ENCODE measurements at places on chromosomes 3 and 15.

DNA sequence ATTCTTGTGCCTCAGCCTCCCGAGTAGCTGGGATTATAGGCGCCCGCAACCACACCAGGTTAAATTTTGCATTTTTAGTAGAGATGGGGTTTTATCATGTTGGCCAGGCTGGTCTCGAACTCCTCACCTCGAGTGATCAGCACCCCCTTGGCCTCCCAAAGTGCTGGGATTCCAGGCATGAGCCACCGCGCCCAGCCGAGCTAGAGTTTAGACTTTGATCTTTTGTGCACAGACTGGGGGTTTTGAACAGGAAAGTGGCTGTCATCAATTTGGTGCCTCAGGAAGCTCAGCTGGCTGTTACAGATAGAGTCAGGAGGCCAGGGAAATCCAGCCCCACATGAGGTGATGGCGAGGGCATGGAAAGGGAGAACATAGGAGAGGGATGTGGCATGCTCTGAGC is 19.3 kb upstream of the IREB2 start:
- DNase-seq: no peak

GRCh38 chr3:50194128-50194902 is 2.9 kb downstream of the GNAT1 start:
- DNase-seq: no peak

- DNase-seq: no peak
Observed at GRCh38 chr15:100049483-100049882, 292.3 kb downstream of the ADAMTS17 start.

GRCh38 chr3:65676580-65676979 is 362.1 kb downstream of the MAGI1 start:
- no peak for DNase-seq

DNA sequence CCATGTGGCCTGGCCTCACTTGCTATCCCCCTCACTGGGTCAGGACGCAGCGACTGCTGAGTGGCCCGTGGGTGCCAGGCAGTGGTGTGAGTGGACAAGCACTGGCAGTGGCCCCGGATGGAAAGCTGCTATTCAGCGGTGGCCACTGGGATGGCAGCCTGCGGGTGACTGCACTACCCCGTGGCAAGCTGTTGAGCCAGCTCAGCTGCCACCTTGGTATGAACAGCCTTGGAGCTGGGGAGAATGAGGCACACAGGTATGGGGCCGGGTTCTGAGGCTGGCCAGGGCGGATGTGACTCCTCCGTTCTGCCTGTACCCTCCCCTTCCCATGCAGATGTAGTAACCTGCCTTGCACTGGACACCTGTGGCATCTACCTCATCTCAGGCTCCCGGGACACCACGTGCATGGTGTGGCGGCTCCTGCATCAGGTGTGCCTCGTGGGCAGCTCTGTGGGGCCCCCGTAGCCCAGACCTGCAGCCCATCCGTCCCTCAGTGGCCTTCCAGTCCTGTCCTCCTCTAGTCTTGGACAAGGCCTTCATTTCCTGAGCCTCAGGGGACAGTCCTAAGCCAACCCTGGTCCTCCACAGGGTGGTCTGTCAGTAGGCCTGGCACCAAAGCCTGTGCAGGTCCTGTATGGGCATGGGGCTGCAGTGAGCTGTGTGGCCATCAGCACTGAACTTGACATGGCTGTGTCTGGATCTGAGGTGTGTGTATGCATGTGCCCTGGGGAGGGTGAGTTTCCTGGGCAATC is 28.2 kb downstream of the NBEAL2 start:
- DNase-seq: no peak

DNA sequence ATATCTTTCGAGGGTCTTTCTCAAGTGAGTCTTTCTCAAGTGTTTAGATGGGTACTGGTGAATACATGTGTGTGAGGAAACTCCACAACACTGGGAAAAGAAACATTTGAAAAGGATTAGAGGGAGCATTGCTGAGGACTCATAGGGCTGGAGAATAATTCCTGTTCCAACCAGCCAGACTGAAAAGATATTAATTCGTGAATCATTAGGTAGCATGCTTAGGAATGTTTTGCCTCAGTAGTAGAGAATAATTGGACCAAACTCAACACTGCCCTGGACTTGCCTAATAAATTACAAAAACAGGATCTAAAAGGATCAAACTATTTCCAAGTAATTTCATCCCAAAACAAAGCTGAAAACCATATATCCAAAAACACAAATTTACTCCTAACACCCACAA is 17.3 kb downstream of the PP2D1 start:
- DNase-seq: no peak

DNA sequence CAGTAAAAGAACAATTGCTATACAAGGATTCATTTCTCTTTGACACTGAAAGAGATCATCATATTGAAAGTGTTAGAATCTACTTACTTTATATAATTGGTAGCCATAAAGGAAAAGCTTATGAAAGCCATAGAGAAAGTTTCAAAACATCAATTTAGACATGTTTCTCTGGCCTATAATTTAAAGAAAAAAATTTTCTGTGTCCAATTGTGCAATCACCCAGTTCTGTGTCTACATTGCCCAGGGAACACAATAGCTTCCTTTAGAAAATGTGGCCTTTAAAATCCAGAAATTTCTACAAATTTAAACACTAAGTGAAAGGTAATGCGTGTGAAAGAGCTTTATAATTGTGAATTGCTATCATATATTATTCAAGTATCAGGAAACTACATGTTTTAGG is 259.2 kb downstream of the GBE1 start:
- DNase-seq: no peak

GRCh38 chr3:49712631-49713317 is 6.7 kb downstream of the AMIGO3 start:
- DNase-seq: no peak

DNA sequence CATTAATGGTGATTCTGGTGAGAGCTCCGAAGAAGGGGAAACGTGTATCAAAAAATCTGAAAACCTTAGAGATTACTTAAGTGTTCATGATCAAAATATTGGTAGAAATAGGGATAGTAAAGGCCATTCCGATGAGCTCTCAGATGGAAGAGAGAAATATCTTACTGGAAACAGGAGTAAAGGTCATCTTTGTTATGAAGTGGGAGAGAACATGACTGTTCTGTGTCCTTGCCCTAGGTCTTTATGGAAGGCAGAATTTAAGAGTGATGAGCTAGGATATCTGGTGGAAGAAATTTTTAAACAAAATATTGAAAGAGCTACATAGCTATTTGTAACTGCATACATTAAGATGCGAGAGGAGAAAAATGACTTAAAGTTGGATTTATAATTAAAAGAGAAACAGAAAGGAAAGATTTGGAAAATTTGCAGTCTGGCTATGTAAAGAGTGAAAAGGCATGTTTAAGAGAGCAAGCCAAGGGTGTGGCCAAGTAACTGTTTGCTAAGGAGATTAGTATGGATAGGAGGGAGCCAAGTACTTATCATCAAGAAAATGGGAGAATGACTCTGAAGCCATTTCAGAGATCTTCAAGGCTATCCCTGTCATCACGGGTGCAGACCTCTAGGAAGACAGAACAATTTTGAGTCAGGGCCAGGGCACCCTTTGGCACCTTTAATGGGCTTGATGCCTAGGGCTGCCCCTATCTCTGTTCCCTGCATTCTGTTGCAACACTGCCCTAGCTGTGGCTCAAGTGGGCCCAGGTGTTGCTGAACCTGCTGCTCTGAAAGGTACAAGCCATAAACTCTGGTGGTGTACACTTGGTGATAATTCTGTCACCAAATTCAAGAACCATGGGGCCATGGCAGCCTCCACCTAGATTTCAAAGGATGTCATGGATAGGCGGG is 27.3 kb downstream of the SLMAP start:
- DNase-seq: no peak

GRCh38 chr3:11236588-11237461 is 35.4 kb upstream of the ATG7 start:
- no peak for DNase-seq

DNA sequence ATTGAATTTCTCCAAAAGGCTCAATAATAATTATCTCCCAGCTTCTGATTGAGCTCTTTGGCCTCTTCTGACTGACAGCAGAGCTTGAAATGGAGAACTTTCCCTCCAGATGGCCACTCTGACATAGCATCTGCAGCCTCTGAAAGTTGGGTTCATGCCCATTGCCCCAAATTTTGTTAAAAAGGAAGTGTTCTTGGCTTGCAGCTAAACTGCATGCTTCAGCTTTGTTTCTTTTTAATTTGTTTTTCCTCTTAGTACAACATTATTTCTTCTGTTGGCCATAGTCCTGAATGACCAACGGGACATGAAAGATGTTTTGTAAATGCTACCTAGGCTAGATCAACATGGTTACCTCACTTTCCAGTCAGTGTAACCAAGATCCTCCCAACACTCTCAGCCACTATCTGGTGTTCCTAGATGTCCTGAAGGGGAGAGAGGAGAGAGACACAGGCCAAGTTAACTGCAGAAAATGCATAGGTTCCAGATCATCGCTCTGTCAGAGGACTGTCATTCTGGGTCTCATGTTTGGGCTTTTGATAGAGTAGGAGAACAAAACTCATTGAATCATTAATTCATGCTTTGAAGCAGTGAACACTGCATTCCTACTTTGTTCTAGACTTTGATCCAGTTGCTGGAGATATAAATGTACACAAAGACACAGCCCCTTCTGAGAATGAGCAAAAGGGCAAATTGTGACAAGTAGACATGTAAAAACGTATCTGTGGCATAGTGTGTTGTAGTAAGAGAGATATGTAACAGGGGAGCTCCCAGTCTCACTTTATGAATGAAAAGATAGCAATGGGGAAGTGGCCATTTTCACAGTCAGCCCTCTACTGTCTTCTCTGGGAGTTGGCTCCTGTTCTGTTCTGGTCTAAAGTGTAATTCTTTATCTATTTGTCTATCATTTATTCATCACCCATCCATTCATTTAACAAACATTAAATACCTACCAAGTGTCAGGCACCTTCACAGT is 156.2 kb downstream of the ZNF621 start:
- DNase-seq: peak; percentile 64

DNA sequence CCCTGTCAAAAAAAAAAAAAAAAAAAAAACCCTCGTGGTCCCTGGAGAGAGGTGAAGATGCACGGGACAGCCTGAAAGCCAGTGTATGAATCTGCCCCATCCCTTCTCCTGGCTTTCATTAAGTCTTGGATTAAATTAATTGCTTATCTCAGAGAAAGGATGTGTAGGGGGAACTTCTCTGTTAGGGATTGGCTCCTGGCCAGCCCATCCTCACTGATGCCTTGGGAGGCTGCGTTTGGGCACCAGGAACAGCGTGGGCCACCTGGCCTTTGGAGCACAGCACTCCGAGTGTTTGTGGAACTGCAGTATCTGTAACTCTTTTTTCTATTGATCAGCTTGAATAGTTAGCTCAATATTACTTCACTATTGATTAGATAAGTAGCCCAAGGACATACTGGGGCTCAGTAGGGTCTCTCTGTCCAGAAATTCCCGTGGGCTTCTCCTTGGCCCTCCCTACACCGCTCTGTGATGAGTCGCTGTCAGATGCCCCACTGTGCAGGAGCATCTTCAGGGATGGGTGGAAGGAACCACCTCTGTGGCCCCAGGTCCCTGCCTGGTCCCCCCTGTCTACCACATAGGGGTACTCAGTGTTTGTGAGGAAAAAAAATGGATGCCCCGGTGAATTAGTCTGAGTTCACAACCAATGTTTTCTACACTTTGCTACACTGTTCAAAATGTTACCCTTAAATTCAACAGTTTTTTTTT is 2.0 kb downstream of the PXYLP1 start:
- DNase-seq: no peak

DNA sequence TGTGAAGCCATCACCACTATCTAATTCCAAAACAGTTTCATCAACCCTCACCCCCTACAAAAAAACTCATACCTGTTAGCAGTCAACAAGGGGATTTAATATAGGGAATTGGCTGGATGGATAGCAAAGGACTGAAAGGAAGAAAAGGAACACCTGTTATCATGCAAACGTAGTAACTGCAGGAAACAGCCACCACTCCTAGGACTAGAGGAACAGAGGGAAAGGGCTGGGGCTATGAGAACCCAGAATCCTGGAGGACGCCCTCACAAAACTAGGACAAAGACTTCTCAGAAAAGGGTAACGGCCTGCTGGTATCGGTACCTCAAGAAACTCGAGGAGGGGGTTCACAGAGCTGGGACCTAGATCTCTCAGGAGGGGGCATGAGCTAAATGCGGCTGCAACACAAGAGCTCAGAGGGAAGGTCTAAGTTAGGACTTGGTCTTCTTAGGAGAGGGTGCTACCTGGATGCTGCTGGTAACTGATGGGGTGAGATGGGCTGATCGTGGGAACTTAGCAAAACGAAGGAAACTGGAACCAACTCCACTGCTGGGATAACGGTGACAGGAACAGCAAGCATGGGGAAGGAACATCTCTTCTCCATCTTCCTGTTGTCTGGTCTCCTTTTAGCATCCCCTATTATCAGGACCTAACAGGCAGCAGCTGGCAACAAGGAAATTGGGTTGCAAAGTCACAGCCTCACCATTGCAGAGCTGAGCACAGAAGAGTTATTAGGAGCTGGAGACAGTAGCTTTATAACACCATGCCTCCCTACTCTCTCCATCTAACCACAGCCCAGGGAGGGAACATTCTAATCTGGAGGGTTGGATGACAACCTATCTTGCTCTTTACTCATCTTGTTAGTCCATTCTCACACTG is 147.7 kb downstream of the UACA start:
- DNase-seq: no peak
